WERI-Rb-1 (cell line): ENCODE measurements at places on chromosomes 11 and 22.

GRCh38 chr22:35861451-35861850, 143.8 kb downstream of the APOL5 start:
- no peak for DNase-seq

GRCh38 chr11:121520243-121521144, 67.7 kb upstream of the SORL1-AS1 start:
- no peak for DNase-seq

DNA sequence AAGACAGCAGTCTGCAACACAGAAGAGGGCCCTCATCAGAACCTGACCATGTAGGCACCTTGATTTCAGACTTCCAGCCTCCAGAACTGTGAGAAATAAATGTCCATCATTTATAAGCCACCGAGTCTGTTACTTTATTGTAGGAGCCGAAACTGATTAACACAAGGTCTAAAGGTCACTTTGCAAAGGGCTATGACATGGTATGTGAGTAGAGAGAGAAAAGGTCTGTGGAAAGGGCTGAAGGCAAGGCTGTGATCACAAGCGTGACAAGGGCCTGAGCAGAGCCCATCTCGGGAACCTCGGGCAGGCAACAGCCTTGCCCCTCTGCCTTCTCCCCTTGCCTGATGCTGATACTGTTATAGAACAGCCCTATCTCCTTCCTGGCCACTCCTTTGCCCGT, 73.4 kb upstream of the TEAD1 start:
- no peak for DNase-seq

GRCh38 chr11:131940126-131940525, 569.7 kb downstream of the NTM start:
- no peak for DNase-seq

- DNase-seq = no peak
These were observed 8.4 kb downstream of the EIF4G2 start for GRCh38 chr11:10800292-10800691.

DNA sequence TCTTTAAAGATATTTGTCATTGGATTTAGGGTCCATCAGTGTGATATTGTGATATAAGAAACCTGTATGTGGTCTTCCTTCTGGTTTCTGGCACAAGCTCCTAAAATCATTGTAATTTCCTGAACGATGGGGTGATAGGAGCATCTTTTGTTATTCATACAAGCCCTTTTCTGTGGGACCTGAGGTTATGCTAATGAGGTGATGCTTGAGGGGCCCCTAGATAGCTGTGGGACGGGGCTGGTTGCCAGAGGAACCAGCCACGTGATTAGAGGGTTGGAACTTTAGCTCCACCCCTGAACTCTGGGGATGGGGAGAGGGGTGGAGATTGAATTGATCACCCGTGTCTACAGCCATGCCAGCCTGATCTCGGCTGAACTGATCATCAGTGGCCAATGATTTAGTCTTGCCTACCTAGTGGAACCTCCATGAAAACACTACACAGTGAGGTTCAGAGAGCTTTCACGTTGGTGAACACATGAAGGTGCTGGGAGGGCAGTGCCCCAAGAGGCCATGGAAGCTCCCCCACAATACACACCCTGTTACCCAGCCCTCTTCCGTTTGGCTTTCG, 62.8 kb downstream of the BCR start:
- no peak for DNase-seq

GRCh38 chr11:77188633-77189491, 60.8 kb downstream of the MYO7A start:
- no peak for DNase-seq

- no peak for DNase-seq
These were observed 201.1 kb downstream of the CADM1 start for GRCh38 chr11:115302946-115303703.

DNA sequence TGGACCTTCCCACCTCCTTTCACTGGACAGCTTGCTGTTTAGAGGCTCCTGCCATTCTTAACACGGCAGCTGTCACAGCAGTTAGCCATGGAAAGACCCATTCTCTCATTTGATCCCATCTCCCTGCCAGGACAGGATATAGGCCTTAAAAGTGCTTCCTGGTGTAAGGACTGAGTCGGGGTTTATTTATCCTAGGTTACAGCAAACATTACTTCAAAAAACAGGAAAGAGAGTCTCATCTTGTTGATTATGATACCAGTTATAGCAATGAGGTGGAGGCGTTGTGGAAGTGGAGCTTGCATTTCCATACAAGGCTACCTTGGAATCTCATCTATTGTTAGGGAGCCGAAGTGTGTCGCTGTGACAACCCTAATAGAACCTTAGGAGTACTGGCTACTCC, 17.4 kb upstream of the ETS1 start:
- DNase-seq = no peak

- DNase-seq = peak; percentile 58
These were observed 8.8 kb upstream of the CUL5 start for GRCh38 chr11:107999759-108000455.

GRCh38 chr11:78313181-78313795, 104.3 kb downstream of the GAB2 start:
- no peak for DNase-seq

DNA sequence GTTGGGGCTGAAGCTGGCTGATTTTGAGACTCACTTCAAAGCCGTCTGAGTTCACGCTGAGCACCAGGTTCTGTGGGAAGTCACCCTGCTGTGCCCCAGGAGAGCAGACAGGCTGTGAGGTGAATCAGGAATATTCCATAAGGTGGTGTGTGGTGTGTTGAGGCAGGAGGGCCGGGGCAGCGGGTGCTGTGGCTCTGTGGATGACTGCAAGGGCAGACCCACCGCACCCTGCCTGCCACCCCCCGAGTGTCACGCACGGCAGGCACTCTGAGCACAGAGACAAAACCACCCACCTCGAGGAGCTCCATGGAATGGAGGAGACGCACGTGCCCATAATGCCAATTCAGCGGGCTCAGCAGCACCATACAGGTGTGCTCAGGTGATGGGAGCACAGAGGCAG, 147.8 kb downstream of the PKNOX2 start:
- no peak for DNase-seq

DNA sequence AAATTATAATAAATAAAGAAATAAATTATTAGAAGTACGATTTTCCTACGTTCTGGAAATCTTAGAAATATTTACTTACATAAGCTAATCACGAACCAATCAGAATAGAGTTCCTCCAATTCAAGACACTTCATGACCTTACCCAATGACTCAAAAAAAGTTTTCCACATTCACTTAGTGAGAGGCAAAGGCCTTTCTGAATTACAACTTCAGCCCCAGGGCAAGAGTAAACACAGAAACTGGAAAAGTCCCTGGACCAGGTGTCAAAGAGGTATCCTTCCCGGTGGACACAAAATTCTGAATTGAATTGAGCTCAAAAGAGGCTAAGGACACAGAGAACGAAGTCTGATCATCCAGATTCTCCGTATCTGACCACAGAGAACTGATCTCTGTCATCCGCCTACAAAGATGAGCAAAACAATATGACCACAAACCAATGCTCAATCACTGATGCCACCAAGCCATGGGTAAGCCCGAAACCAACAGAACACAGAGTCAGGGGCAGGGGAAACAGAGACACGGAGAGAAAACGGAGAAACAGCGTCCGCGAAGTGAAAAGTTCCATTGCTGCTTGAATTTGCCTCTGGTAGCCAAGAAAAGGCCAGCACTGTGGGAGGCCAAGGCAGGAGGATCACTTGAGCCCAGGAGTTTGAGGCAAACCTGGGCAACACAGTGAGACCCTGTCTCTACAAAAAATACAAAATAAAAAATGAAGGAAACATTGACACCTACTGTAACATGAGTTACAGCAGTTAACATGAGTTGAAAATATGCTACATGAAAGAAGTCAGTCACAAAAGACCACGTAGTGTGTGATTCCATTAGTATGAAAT, 6.8 kb downstream of the BID start:
- no peak for DNase-seq

- DNase-seq = no peak
These were observed 175.5 kb downstream of the ETS1 start for GRCh38 chr11:128411812-128412211.

- DNase-seq = no peak
These were observed 4.6 kb downstream of the DCHS1 start for GRCh38 chr11:6650980-6651379.

DNA sequence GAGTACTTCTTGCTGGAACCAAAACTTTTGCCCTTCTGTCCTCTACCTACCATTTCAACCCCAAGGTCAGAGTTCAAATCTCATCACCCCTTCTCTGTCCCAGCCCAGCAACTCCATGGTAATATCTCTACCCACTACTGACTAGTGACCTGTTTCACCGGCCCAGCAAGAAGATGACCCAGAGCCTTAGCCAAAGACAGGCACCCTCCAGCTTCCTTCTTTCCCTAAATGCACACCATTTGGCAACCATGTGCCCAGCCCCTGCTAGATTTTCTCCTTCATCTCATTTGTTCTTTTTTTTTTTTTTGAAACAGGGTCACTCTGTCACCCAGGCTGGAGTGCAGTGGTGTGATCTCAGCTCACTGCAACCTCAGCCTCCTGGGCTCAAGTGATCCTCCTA, 14.9 kb downstream of the ARAP1 start:
- no peak for DNase-seq

- DNase-seq = no peak
These were observed 163.8 kb downstream of the FAT3 start for GRCh38 chr11:92388380-92388779.

DNA sequence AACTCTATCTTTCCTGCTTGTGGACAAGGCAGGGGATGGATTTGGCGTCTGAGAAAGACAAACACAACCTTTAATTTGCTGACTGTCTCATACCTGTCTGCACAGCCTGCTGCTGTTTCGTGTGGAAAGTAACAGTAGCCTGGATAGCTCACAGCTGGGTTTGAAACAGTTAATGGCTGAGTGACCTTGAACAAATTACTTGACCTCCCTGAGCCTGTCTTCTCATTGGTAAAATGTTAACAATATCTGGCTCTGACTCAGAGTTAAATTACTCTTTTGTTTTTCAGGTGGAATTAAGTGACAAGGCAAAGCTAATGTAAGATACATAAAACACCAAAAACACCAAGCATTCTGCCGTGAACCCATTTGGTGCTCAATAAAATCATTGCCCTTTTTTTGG, 41.1 kb upstream of the ADA2 start:
- no peak for DNase-seq

GRCh38 chr22:39234867-39235687, 9.7 kb downstream of the PDGFB start:
- no peak for DNase-seq

- no peak for DNase-seq
These were observed 6.5 kb upstream of the NUP160 start for GRCh38 chr11:47854667-47855066.

DNA sequence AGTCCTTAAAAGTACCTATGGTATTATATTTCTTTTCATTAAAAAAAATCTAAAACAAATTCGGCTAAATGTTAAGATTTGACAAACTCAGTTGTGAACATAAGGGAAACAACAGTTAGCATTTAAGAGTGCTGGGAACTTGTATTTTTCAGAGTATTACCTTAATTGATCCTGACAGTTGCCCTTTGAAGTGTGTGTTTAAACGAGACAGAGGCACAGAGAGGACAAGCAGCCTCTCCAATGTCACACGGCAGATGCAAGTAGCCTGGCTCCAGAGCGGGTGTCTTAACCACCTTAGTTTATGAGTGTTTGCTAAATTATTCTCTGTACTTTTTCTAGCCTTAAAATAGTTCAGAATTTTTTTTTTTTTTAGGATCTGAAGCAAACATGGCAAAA, 80.9 kb downstream of the TIMP3 start:
- no peak for DNase-seq

GRCh38 chr22:22993184-22993583, 77.1 kb upstream of the GNAZ start:
- DNase-seq = peak; percentile 20

DNA sequence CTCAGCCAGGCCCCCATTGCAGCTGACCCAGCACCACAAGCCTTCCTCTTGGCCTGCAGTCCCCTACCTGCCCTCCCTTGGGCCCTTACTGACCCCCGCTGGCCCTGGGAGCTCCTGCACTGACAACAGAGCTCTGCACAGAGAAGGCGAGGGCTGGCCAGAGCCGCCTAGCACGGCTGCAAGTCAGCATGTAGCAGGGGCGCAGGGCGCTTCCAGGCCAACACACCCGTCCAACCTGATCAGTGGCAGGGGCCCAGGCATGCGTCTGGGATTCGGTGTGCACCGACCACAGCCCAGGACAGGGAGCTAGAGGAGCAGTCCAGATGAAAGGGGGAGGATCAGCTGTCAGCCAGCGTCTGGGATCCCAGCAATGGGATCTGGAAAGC, 7.6 kb downstream of the WNT7B start:
- peak; percentile 46 for DNase-seq

GRCh38 chr11:116540645-116541304, 232.0 kb downstream of the BUD13 start:
- DNase-seq = no peak

DNA sequence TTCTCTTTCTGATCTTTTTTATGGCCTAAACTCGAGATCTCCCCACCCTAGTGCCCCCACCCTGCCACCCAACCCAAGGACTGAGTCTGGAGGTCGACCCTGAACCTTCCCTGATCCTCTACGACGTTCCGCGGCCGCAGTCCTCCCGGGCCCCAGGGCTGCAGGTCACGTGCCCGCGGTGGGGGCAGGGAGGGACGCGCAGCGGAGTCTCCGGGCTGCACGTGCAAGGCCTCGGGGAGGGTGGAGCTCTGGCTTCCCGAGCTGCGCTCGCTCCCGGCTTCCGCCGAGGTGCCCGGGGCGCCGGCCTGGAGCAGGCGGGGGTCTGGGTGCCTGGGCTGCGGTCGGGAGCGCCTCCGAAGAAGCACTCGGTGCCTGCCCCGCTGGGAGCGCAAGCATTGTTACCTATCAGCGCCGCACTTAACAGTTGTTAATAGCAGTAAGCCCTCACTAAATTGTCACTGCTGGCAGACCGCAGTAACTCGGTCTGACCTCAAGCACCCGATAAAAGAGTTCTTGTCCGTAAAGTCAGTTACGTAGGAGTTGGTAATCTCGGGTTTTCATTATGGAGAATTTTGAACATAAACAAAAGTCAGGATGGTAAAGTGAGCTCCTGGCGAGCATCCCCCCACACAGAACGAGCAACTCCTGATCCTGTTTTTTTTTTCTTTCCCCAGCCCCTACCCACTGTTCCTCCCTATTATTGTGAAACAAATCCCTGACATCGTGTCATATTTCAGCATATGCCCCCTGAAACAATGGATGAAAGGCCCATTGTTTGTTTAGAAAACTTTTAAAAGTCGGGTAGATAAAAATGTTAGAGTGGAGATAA, 69.7 kb upstream of the EP300 start:
- peak; percentile 97 for DNase-seq

DNA sequence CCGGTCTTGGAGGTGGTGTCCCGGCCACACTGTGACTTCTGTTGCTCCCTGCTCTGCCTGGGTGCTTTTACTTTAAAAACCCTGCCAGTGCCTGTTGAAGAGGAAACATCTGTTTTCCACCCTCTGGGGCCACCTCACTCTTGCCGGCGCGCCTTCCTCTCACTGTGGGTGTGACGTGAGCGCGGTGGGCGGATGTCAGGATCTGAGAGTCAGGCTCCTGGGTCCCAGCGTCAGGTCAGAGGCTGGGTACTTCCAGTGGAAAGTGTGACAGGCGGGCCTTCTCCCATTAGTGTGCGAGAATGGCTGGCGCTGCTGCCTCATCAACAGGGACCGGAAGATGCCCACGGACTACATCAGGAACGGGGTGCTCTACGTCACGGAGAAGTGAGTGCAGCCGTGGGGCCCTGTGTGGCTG, 54.2 kb downstream of the GRAMD4 start:
- no peak for DNase-seq

- DNase-seq = no peak
These were observed 10.9 kb downstream of the INS start for GRCh38 chr11:2149864-2150847.

- no peak for DNase-seq
These were observed 13.9 kb upstream of the TH start for GRCh38 chr11:2185324-2186085.
